ENCODE measurements at places on chromosomes 3 and 15. TPM values are rescaled to one million over a fixed set of nuclear protein-coding genes. Genes with fewer than 3 reads are reported as not detected.

Gene ATP13A5
- total RNA-seq: not detected

Gene SLC6A20
- total RNA-seq: 0.51 TPM

Gene SCAANT1
- total RNA-seq: not detected

Gene GPR87
- total RNA-seq: 62.8 TPM

Gene ASB14
- total RNA-seq: not detected

Gene CD200R1
- not detected for total RNA-seq

Gene DUOX1
- 17.8 TPM for total RNA-seq

Gene BRPF1
- 15.3 TPM for total RNA-seq

Gene ST8SIA2
- total RNA-seq: 1.5 TPM

Gene PLA2G4E
- 0.14 TPM for total RNA-seq

Gene SLC28A1
- not detected for total RNA-seq

Gene DCLK3
- total RNA-seq: not detected

Gene ANKUB1
- total RNA-seq: 0.82 TPM

Gene IQGAP1
- total RNA-seq: 290 TPM

Gene SLC28A2
- total RNA-seq: not detected

Gene WDR6
- 92.6 TPM for total RNA-seq

Gene COPS2
- total RNA-seq: 68.3 TPM

Gene IL17RE
- total RNA-seq: 12.8 TPM

Gene APOD
- total RNA-seq: not detected

Gene ABHD6
- 8.5 TPM for total RNA-seq

Gene GUCA1C
- not detected for total RNA-seq

Gene RHCG
- 0.54 TPM for total RNA-seq

Gene SPINK8
- not detected for total RNA-seq

Gene TMEM40
- 336 TPM for total RNA-seq
